ENCODE measurements at places on chromosomes 6 and 20. TPM values are rescaled to one million over a fixed set of nuclear protein-coding genes. Genes with fewer than 3 reads are reported as not detected.

C20orf202 gene
- total RNA-seq, result not detected

OR2H2 gene
- total RNA-seq, result not detected

SYCP2L gene
- total RNA-seq, result not detected

STMND1 gene
- not detected for total RNA-seq

SLC22A3 gene
- total RNA-seq, result 0.09 TPM

PPIL6 gene
- total RNA-seq, result 1.4 TPM

ANKS1A gene
- total RNA-seq, result 5.7 TPM

ZSCAN9 gene
- total RNA-seq, result 9.5 TPM

LHFPL5 gene
- not detected for total RNA-seq

OR12D2 gene
- not detected for total RNA-seq

RAET1L gene
- not detected for total RNA-seq

MCCD1 gene
- total RNA-seq, result not detected

TMEM244 gene
- 0.47 TPM for total RNA-seq

FAM83C gene
- not detected for total RNA-seq

Data from bronchial smooth muscle cell (primary cell).